Stimulated activated CD4-positive, alpha-beta T cell treated with anti-CD3 and anti-CD28 coated beads, Interleukin-1b, Interleukin-23, amount 100 ng/mL, for 1 hour (primary cell): ENCODE measurements at places on chromosomes 4 and X.

DNA sequence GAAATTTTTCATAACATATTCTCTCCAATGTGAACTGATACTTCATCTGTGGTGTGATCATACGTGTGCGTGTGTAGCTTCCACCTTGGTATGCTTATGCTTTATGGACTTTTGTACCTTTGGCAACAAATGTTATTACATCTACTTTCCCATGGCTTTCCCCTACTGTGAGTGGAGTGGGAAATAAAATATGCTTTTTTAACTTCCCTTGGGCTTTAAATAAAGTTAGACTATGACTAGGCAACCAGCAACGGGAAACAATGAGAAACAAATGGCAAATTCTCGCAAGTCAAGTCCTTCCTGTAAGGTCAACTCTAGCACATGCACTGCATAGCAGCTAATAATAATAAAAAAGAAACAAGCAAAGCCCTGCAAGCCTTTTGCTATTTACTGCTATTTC, 205.0 kb upstream of the PDE5A start:
- no peak for DNase-seq

- no peak for DNase-seq
These were observed 17.8 kb downstream of the LAS1L start for GRCh38 chrX:65516756-65517155.

GRCh38 chr4:159227984-159228383, 125.1 kb downstream of the RAPGEF2 start:
- DNase-seq, result no peak

DNA sequence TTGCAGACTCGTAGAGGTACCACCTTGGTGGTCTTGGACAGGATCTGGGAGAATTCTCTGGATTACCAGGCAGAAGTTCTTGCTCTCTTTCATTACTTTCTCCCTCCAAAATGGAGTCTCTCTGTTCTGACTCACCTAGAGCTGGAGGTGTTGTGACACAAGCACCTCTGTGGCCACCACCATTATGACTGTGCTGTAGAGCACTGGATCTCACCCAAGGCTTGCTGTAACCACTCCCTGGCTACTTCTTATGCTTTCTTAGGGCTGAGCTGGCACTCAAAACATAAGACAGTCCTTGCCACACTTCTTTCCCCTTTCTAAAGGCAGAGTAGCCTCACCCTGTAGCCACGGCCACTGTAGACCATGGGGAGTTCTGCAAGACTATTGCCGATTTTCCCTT, 296.6 kb upstream of the DIPK2B start:
- DNase-seq, result no peak

GRCh38 chrX:68461576-68461975, 28.3 kb upstream of the OPHN1 start:
- no peak for DNase-seq

- no peak for DNase-seq
These were observed 70.2 kb downstream of the SUPT20HL2 start for GRCh38 chrX:24243692-24244091.

- DNase-seq, result no peak
These were observed 11.1 kb upstream of the NAT8L start for GRCh38 chr4:2047781-2048581.

- no peak for DNase-seq
These were observed 33.3 kb upstream of the CXCL6 start for GRCh38 chr4:73803213-73803612.

DNA sequence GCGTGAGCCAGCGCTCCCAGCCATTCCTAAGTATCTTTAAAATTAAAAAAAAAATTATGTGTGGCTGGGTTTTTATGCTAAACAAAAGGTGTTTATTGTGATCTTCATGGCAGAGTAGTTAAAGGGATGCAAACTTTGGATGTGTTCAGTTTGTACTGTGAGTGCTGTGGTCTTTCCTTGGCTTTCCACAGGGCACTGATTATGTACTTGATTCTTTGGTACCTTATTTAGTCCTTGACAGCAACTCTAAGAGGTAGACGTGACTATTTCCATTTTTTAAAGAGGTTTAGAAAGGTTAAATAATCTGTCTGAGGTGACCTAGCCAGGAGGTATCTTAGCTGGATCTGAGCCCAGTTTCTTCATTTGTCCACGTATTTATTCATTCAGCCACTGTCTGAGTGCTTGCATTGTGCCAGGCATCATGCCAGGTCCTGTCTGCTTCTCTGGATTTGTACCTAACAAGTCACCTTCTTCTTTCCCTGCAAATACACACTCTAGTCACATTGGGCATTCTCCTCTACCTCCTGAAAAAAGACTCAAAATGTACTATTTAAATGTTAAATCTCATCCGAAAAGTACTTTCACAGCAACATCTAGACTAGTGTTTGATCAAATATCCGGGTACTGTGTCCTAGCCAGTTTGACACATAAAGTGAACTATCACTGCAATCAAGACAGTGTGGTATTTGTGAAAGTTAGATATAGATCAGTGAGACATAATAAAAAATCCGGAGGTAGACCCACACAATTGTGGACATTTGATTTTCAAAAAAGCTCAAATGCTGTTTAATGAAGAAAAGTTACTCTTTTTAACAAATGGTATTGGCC, 31.5 kb downstream of the WWC2 start:
- no peak for DNase-seq

DNA sequence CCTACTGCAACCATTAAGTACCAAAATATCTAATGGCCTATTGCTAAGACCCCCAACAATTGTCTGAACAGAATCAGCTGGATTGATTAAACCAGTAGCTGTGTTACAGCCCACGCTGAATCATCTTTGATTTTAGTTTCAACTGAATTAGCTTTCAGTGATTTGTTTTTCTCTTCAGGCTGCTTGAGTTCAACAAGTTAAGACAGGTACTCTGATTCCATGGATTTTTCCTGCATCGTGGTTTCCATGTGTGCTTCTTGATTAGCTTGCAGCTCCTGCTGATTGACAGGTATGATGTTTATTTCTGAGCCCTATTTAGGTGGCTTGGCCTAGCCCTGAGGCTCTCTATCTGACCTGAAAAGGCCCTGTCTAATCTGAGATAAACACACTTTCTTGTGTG, 91.3 kb downstream of the GUCY2F start:
- no peak for DNase-seq

DNA sequence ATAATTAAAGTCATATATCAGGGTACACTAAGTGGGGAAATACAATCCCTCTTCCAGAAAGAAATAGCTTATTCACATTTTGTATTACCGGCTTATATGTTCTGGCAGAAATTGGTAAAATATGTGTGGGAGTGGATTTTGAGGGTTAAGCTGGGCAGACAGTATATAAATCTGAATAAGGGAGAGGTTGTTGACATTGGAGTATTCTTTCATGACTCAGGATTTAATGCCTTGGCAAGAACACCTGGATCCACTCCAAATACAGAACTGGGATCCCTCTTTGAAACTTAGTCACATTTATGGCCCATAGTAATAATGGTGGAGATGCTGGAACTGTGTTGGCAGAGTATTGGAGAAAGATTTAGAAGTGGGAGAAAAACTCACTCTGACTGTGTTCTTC, 54.3 kb upstream of the TET2 start:
- no peak for DNase-seq

DNA sequence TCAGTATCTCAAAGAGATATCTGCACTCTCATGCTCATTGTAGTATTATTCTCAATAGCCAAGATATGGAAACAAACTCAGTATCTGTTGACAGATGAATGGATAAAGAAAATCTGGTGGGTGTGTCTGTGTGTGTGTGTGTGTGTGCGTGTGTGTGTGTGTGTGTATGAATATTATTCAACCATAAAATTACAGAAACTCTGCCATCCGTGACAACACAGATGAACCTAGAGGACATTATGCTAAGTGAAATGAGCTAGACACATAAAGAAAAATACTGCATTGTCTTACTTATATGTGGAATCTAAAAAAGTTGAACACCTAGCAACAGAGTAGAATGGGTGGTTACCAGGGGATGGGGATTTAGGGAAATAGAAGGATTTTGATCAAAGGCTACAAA, 13.2 kb downstream of the XKRX start:
- DNase-seq, result no peak

DNA sequence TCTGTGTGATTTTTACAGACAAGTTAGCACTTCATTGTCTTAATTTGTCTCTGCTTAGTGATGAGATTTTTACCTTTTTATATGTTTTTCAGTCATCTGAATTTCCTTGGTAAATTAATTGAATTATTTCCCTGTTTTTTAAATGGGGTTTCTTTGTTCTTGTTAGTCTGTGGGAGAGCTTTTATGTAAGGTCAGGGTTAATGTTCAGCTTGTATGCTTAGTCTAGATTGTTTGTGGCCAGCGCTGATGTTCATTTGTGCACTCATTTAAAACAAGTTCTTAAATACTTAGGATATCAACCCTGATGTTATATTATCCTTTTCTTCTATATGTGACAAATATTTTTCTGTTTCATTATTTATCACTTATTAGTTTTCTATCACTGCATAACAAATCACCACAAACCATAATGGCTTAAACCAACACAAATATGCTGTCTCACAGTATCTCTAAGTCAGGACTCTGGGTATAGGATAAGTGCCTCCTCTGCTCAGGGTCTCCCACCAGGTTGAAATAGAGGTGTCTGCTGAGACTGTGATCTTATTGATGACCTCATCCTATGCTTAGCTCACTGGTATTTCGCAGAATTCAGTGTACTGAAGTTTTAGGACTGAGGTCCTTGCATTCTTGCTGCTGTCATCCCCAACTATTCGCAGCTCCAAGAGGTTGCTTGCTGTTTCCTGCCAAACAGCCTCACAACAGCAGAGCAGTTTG, 53.2 kb downstream of the ATP10D start:
- DNase-seq, result no peak

- no peak for DNase-seq
These were observed 184.8 kb upstream of the MTMR8 start for GRCh38 chrX:64580035-64580434.

- no peak for DNase-seq
These were observed 568.1 kb upstream of the DIPK2B start for GRCh38 chrX:45768666-45769236.

DNA sequence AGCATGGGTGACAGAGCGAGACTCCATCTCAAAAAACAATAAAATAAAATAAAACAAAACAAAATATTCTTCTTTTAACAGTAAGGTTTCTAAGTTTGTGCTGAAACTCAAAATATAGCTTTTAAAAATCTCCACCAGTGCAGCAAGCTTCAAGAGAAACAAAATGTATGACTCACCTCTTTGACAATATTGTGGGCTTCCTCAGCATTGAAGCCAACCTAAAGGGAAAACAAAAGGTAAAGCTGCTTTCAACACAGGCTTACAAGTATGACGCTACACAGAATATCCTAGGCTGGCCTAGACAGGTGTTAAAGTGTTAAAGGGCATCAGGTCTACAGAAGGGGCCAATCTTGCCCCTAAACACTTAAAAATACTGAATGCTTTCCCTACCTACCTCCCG, 1.2 kb downstream of the DYNLT3 start:
- no peak for DNase-seq

- DNase-seq, result no peak
These were observed 182.7 kb upstream of the PCDH7 start for GRCh38 chr4:30537456-30537855.

DNA sequence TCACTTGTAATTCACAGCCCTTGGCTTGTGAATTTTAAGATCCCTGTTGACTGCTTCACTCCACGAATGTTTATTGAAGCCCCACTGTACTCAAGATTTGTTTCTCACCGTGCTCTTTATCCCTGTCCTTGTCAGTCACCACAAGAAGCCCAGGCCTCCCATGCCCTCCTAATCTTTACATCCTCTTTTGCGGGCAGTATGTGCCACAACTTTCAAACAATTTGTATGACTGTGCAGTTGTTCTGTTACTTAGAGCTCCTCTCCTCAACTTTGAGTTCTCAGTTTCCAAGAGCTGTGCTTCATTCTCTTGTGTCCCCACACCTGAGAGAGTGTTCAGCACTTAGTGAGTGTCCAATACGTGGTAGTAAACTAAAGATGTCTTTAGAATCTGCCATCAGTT, 467.7 kb downstream of the NKX6-1 start:
- no peak for DNase-seq

GRCh38 chr4:149409146-149409545, 406.5 kb downstream of the IQCM start:
- no peak for DNase-seq

DNA sequence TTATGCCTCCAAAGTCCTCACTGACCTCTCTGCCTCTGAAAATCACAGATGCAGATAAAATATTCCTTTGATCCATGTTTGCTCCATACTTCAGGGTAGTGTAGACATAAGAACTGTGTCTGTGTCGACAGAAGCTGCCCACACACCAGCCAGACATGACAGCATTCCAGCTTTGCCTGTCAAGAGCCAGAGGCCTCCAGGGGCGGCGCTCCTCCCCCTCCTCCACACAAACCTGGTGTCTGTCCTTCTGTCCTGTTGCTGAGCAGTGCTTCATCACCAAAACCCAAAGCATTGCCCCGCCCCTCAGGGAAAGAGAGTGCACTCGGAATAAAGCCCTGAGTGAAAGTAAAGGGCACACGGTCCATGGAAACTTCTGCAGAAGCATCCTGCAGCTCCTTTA, 379.4 kb downstream of the FBXW7 start:
- no peak for DNase-seq

- no peak for DNase-seq
These were observed 29.5 kb downstream of the PPP2R3B start for GRCh38 chrX:357035-357692.

GRCh38 chrX:108270739-108271396, 167.4 kb downstream of the COL4A6 start:
- no peak for DNase-seq

GRCh38 chrX:7062276-7062675, 85.2 kb upstream of the STS start:
- DNase-seq, result no peak

DNA sequence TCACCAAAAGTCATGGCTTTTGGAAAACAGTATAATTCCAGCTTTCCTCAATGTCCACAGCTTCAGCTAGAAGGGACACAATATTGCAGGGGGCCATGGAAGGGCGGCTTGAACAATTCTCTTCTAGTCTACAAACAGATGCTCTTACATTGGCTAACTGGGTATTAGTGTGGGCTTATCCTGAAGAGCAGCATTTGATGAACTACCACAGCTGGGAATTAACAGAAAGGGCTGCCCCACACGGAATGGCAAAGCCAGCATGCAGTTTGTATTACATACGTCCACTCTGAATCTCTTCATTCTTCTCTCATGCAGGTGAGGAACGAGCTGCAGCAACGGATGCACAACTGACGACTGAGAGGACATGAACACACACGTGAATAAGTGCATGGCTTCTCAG, 13.0 kb upstream of the PDCL2 start:
- no peak for DNase-seq
